ENCODE measurements at places on chromosomes 11 and 22. TPM values are rescaled to one million over a fixed set of nuclear protein-coding genes. Genes with fewer than 3 reads are reported as not detected.
A peak's percentile ranks its signal among the peaks of the same experiment; 100 is the strongest.

OR4A16 gene
- total RNA-seq: not detected

SPI1 gene
- total RNA-seq: 0.44 TPM

GRCh38 chr11:69620683-69621290, 20.2 kb upstream of the CCND1 start:
- H3K4me1 ChIP-seq: no peaks in the 10 kb centered on the region
- no peaks in the 10 kb centered on the region for H3K36me3 ChIP-seq
- no peak overlapping the region for H3K27ac ChIP-seq
- H3K4me3 ChIP-seq: no peak overlapping the region

GRCh38 chr11:132907651-132908413, 624.5 kb downstream of the OPCML start:
- no peaks in the 10 kb centered on the region for H3K4me1 ChIP-seq
- no peak overlapping the region for H3K27ac ChIP-seq
- H3K4me3 ChIP-seq: no peak overlapping the region
- H3K27me3 ChIP-seq: no peaks in the 10 kb centered on the region
- H3K36me3 ChIP-seq: no peaks in the 10 kb centered on the region

CNTN5 gene
- 0.16 TPM for total RNA-seq

DNA sequence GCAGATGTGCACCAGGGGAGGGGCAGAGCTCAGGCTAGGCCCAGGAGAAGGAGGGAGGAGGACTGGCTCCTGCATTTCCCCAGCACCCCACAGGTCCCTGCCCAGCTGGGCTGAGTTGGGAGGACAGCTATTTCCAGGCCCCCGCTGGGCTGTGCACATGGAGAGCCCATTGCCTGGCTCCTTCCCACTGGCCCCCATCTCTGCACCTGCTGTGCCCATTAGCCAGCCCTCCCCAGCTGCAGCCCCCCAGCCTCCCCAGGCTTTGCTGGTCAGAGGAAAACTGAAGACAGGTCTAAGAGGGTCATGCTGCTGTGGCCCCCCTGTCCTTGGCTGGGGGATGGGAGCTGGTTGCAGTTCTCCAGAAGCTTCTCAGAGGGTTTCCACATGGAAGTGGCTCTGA, 81.8 kb upstream of the SHANK2 start:
- no peak overlapping the region for H3K27ac ChIP-seq
- no peaks in the 10 kb centered on the region for H3K4me1 ChIP-seq
- H3K27me3 ChIP-seq: no peaks in the 10 kb centered on the region
- H3K36me3 ChIP-seq: no peaks in the 10 kb centered on the region

GRCh38 chr11:61536676-61537270, 28.2 kb downstream of the LRRC10B start:
- no peaks in the 10 kb centered on the region for H3K36me3 ChIP-seq
- H3K27me3 ChIP-seq: no peaks in the 10 kb centered on the region
- H3K4me1 ChIP-seq: peaks cover 3% of the 10 kb centered on the region
- no peak for DNase-seq
- H3K4me3 ChIP-seq: no peak overlapping the region
- no peak overlapping the region for H3K27ac ChIP-seq

GRCh38 chr22:47281126-47282106, 519.0 kb downstream of the TBC1D22A start:
- no peaks in the 10 kb centered on the region for H3K27me3 ChIP-seq
- DNase-seq: no peak
- no peaks in the 10 kb centered on the region for H3K4me1 ChIP-seq

GRCh38 chr22:17845790-17846189, 71.5 kb upstream of the BID start:
- peaks cover 31% of the 10 kb centered on the region for H3K4me1 ChIP-seq
- H3K36me3 ChIP-seq: peaks cover 9% of the 10 kb centered on the region
- H3K27ac ChIP-seq: peak overlapping the region; percentile 62
- H3K27me3 ChIP-seq: no peaks in the 10 kb centered on the region

CXCR5 gene
- total RNA-seq: not detected

All from gastrocnemius medialis (tissue), 4 donors.